Stimulated activated CD4-positive, alpha-beta T cell treated with anti-CD3 and anti-CD28 coated beads, Interleukin-4, amount 100 ng/mL, for 1 hour (primary cell): ENCODE measurements at places on chromosomes 16 and 17.

- no peak for DNase-seq
Measured at GRCh38 chr16:7601100-7601499, 268.5 kb downstream of the RBFOX1 start.

GRCh38 chr16:66026211-66026610 is 340.3 kb upstream of the CDH5 start:
- DNase-seq = no peak

GRCh38 chr16:74035816-74036215 is 260.8 kb upstream of the PSMD7 start:
- no peak for DNase-seq

GRCh38 chr17:81927653-81928543 is at the start of gene MAFG:
Gene MAFG (minus strand): TSS chr17:81927735. CDS start chr17:81923185, 4,550 bp downstream.
- peak; percentile 90 for DNase-seq

DNA sequence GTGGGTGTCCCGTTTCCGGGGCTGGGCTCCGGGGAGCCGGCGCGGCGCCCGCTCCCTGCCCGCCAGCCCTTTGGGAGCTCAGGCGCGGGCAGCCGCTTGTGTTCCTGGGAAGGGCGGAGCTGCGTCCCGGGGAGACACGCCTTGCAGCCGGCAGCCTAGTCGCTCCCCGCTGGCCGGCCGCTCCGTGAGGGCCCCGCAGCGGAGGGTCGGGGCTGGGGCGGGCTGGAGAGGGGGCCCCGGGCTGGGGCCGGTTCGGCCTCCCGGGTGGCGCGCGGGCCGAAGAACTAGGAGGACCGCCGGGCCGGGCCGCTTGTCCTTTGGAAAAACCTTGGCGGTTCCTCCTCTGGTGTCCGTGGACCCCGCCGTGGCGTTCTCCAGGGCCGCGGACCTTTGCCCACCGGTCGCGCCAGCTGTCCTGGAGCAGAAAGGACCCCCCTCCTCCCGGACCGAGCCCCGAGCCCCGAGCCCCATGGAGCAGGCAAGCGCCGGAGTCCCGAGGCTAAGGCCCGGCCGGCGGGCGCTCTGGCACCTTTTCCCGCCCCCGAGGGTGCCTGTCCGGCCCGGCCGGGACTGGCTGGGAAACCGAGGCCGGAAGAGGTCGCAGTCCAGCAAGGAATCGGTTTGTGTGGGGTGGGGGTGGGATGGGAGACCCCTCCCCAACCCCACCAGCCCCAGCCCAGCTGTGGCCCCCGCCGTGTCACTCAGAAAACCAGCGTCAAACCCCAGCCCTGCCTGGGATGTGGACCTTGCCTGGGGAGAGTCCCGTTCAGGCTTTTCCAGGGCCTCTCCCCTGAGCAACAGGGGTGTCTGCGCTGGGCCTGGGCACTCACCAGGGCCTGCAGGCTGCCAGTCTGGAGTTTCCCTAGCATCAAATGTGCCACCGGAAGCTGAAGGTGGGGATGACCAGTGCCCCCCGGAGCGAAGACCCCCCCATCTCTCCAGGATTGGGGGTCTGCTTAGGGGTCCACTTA is 6.8 kb upstream of the TBC1D3B start:
- no peak for DNase-seq

DNA sequence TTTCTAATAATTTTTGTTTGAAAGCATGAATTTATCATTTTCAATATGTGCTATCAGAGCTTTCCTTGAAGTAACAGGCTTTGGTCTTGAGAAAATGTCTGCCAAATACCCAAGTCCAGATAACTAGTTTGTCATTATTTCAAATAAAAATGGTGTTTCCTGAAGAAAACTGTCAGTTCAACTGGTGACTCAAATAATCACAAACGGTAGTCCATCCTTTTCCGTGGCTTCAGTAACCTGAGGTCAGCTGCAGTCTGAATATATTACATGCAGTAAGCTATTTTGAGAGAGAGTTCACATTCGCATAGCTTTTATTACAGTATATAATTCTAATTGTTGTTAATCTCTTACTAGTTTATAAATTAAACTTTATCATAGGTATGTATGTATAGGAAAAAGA is 9.3 kb downstream of the SAP30BP start:
- DNase-seq = no peak

DNA sequence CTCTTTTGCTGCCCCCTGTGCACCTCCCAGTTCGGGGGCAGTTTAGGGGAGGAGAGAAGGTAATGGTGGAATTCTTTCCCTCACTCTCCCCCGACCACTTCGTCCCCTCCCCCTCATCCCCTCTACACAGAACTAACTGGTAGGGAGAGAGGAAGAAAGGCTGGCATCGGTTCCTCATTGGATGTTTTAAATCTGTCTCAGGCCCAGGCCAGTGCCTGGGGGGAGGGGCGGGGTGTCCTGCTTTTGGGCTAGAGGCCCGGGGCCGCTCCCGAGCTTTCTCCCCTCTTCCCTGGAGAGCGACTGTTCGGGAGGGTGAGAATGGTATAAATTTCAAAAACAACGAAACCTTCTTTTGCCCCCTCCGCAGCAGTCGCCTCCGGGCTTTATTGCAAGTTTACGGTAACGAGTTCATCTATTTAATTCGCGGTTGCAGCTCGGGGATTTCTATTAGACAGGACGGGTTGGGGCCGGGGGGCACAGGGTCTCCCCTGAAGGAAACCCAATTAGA is at the start of gene PRAC2:
PRAC2 (plus strand) TSS at position 271 of the 508 bp plus-strand sequence. CDS start 1,226 bp downstream, outside the sequence.
- no peak for DNase-seq

DNA sequence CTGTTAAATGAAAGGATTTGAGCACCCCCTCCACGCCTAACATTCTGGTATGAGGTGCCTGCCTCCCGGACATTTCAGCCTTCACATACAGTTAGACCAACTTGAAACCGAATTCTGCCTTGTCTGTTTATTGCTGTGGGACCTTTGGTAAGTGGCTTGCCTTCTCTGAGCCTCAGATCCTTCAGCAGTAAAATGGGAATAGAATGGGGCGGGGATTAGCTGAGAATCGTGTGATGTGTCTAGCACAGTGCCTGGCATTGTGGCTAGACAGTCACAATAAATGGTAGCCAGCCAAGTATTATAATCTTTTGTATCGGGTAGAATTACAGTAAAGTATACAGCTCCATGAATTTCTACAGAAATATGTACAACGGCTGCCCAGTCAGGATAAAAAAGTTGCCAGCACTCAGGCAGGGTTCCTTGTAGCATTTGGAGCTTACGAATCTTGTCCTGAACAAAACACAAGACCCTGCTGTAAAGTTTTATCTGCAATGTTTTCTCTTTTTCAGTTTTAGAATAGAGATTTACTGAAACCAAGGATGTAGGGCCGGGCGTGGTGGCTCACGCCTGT is 786 bp downstream of the TMC7 start:
- no peak for DNase-seq

- no peak for DNase-seq
Measured at GRCh38 chr16:80441935-80442334, 98.9 kb upstream of the DYNLRB2 start.

DNA sequence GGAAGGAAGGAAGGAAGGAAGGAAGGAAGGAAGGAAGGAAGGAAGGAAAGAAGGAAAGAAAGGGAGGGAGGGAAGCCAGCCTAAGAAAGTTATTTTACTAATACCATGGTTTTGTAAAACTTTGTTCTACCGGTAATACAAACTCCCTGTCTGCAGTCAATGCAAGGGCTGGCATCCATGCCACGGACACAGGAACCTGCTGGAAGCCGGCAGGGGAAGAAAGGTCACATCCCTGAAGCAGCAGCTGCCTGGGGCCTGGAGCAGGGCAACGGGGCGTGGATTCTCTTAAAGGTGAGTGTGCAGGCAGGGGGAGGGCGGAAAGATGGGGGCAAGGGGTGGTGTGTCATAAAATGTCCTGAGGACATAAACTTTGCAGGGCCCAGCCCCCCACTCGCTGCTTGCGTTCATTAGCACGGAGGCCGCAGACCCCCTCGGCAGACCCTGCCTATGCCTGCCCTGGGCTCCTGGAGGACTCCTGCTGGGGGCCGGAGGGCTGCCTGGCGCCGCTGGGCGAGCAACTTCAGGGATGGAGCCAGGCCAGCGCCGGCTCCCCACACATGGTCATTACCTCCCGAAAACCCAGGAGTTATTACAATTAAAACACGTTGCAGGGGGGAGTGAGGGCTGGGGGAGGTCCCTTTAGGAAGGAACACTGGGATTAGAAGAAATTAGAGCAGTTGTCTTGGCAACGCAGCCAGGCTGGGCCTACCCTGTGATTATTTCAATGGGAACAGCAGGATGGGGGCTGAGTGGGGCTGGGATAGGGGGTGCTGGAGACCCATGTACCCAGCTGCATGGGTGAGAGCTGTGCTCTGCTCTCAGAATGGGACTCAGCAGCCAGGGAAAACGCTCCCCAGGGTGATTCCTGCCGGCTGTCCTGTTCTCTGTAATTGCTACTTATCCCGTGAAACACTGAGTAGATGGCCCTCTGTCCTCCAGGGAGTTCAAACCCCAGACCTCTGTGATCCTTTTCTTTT is 257.9 kb downstream of the SOX9 start:
- no peak for DNase-seq

GRCh38 chr17:1470071-1470754 is 14.2 kb upstream of the CRK start:
- no peak for DNase-seq

DNA sequence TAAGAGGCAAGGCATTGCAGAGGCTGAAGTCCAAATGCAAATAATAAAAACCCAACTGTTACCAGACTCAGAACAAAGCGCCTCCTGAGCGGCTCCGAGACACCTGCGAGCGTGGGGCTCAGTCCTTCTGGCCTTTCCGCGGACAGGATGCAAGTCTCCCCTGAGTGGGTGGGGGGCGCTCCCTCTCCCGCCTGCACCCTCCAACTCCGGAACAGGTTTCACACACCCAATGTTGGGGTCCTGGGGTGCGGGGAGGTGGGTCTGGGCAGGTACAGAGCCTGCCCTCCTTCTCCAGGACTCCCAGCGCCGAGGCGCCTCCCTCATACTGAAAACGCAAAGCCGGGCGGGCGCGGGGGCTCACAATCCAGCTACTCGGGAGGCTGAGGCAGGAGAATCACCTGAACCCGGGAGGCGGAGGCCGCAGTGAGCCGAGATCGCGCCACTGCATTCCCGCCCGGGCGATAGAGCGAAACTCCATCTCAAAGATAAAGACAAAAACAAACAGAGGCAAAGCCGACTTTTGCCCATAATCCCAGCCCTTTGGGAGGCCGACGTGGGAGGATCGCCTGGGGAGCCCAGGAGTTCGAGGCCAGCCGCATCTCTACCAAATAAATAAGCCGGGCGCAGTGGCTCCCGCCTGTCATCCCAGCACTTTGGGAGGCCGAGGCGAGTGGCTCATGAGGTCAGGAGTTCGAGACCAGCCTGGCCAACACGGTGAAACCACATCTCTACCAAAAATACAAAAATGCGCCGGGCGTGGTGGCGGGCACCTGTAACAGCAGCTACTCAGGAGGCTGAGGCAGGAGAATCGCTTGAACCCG is 893 bp downstream of the GINS2 start:
- peak; percentile 7 for DNase-seq

GRCh38 chr17:61389670-61390478 is 9.8 kb upstream of the TBX2 start:
- DNase-seq = peak; percentile 56

DNA sequence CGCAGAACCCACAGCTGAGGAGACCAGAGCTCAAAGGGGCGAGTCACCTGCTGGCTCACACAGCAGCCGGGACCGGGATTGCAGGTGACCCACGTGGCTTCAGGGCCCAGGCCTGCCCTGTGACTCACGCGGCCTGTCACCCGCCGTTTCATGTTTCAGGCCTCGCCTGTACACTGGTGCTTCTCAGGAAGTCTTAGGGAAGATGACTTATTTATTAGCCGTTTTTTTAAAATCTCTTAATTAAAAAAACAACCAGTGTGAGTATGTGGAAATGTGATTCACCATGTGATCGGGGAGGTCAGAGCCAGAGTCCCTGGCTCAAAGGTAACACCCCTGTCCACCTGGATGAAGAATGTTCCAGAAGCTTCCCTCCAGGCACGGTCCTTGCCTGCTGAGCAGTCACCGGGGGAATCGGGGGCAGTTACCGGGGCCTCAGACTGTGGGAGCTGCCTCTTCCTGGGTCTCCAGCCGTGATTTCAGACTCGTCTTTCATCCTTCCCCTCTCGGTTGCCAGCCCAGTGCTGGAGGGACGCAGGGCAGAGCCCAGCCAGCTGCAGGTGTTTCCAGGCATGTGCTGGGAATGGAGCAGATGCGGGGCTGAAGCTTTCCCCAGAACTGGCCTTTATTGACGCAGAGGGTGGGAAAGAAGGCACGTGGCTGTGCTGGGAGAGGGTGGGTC is 49.3 kb downstream of the CMIP start:
- DNase-seq = peak; percentile 40

DNA sequence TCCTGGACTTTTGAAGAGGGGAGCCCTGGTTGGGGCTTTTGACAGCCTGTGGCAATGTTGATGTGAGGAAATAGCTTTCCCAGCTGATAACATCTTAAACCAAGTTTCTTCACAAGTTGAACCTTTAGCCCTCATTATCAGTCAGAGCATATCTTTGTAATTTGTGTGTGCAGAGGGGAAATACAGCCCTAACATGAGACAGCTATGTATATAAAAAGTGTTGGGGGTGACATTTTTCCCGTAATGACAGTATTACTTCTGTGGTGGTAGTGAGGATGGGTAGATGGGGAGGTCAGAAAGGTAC is 221.1 kb downstream of the FTO start:
- DNase-seq = no peak

GRCh38 chr17:47265983-47266541 is 12.4 kb downstream of the ITGB3 start:
- no peak for DNase-seq

- DNase-seq = no peak
Measured at GRCh38 chr16:89135971-89136765, 35.4 kb upstream of the CDH15 start.

DNA sequence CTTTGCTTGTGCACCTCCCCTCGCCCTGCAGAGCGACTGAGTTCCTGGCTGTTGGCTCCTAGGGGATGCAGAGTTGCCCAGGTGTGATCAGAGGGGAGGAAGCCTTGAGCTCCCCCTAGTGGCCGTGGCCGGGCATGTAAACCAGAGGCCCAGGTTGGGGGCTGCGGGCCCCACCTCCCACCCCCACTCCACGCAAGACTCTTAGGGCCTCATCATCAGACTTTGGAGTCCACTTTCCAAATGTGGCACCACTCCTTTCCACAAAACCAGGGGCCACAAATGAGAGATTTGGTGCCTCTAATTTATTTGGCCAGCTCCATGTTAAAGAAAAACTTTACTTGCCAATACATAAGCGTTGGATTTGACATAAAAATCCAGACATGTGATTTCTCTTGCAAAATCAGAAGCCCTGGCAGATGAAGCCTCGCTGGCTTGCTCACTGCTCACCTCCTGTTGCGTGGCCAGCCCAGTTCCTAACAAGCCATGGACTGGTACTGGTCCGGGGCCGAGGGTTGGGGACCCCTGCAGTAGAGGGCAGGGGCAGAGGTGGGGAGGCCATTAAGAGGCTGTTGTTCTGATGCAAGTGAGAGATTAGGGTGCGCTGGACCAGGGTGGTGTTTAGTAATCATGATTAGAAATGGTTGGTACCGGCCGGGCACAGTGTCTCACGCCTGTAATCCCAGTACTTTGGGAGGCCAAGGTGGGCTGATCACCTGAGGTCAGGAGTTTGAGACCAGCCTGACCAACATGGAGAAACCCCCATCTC is 28.7 kb upstream of the GAS7 start:
- peak; percentile 30 for DNase-seq
